Right renal cortex interstitium (tissue), 3 donors: ENCODE measurements at places on chromosomes 4 and X. TPM values are rescaled to one million over a fixed set of nuclear protein-coding genes. Genes with fewer than 3 reads are reported as not detected.

Gene CD40LG
- 0.10 TPM for polyA plus RNA-seq

Gene S100P
- polyA plus RNA-seq: 5.0 TPM

Gene GPRASP1
- polyA plus RNA-seq: 8.8 TPM

Gene TKTL1
- 0.28 TPM for polyA plus RNA-seq

Gene FRYL
- 52.5 TPM for polyA plus RNA-seq

Gene CABS1
- polyA plus RNA-seq: 0.11 TPM

Gene IGFBP7
- polyA plus RNA-seq: 575 TPM

Gene HPGD
- polyA plus RNA-seq: 73.0 TPM

Gene CDS1
- polyA plus RNA-seq: 29.2 TPM

Gene GASK1B
- 34.4 TPM for polyA plus RNA-seq

Gene PPARGC1A
- polyA plus RNA-seq: 29.2 TPM

Gene KDM6A
- 30.6 TPM for polyA plus RNA-seq

DNA sequence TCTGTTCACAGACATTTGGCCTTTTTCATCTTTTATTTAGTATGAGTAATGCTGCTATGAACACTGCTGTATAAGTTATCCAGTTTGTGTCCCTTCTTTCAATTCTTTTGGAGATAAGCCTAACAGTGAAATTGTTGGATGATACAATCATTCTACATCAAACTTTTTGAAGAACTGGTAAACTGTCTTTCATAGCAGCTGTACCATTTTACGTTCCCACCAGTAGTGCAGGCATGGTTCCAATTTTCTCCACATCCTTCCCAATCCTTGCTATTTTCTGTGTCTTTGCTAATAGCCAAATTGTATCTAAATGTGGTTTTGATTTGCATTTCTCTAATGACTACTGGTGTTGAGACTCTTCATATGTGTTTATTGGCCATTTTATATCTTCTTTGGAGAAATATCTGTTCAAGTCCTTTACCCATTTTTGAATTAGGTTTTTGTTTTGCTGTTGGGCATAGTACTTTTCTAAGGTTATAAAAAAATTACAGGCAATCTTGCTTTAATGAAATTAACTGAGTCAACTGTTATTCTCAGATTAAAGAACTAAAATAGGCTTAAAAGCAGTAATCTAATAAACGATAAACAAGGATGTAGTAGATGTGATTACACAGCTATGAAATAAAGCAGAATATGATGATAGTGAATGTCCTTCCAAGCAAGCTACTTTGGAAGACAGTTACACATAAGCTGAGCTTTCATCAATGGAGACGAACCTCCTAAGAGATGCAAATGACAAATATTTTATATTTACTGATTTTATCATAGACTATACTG lies 57.2 kb downstream of the FBXW7 start:
- no peak for DNase-seq

DNA sequence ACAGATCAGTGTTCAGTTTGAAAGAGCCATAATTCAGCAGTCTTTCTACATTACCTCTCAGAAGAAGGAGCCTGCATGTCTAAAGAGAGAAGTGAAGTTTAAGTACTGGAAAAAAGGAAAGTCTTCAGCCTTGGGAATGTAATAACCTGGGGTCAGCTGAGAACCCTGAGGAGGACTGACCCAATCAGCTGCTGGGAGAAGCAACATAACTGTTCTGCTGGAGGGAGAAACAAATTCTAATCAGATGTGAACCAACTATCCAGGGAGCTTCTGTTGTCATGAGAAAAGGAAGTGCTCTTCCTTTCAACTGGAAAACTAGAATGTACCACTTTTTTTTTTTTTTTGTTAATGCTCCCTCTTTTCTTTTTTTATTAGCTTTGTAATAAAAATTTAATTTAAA lies 64.5 kb upstream of the PDE5A start:
- no peak for DNase-seq

GRCh38 chrX:69522052-69522451 lies 17.9 kb downstream of the NALF2 start:
- no peak for DNase-seq

GRCh38 chr4:123578276-123579029 lies 181.9 kb downstream of the SPRY1 start:
- DNase-seq: no peak

- peak; percentile 46 for DNase-seq
These were observed 418.2 kb downstream of the STIM2 start for GRCh38 chr4:27278615-27279375.

GRCh38 chr4:55553441-55554201 lies 6.9 kb upstream of the CLOCK start:
- DNase-seq: no peak

GRCh38 chrX:574251-574650 lies 56.3 kb upstream of the SHOX start:
- no peak for DNase-seq

DNA sequence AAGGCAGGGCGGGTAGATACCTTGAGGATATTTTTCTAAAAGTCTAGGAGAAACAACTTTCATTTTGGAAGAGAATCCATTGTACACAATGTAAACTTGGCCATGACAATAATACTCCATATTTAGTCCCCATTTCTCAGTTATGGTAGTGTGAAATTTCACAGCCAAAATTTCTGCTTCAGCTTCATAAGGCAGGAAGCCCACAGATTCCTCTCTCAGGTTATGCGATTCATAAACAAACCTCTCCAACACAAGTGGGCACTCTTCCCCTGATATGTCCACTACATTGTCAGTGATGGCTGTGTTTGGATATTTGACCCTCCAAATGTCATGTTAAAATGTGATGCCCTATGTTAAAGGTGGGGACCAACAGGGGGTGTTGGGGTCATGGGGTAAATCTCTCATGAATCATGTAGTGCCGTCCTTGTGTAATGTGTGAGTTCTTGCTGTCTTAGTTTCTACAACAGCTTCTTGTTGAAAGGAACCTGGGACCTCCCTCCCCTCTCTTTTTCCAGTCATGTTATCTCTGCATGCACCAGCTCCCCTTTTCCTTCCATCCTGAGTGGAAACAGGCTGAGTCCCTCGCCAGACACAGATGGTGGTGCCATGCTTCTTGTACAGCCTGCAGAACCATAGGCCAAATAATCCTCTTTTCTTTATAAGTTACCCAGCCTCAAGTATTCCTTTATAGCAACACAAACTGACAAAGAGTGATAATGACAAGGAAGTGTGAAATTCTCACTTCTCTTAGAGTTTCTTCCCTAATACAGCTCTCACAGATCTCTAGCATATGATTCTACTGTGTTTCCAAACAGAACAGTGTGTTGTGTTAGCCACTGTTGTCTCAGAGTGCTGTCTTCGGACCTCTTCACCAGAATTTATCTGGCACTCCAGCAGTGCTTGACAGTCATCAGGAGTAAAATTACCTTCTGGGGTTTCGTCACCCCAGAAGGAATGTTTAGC lies 598.4 kb upstream of the GNPDA2 start:
- DNase-seq: no peak

DNA sequence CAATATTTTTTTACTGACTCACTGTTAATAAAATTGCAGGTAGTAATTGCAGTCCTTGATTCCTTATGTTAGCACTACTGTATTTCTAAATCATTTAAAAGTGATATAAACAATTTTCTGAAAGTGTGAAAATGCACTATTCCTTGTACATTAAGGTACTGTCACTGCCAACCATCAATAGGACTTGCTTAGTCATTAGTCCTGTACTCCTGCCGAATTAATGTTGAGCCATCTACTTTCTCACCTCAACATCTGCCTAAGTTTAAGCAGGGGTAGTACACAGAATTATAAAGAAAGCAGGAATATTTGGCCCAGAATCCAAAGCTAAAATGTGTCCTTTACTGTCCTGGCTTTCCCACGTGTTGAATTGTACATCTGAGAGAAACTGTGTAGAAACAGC lies 87.0 kb upstream of the TRPC3 start:
- no peak for DNase-seq

GRCh38 chr4:95410387-95410977 lies 138.3 kb downstream of the UNC5C start:
- DNase-seq: no peak

GRCh38 chr4:123631786-123632692 lies 235.4 kb downstream of the SPRY1 start:
- no peak for DNase-seq

- DNase-seq: no peak
These were observed 18.9 kb upstream of the CPLX1 start for GRCh38 chr4:844752-845232.

GRCh38 chrX:40012868-40013265 lies 84.9 kb downstream of the BCOR start:
- no peak for DNase-seq

DNA sequence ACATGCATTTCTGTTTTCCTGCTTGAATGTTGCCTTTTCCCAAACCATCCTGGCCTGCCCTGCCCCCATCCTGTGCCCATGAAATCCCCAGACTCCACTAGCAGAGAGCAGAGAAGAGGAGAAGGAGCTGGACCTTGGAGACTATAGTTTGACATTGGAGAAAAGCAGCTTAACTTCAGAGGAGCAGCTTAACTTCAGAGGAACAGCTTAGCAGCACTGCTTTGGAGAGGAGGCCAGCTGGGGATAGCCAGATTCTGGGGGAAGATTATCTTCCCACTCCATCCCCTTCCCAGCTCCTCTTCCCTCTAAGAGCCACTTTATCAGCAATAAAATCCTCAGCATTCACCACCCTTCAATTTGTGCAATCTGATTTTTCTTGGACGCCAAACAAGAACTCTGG lies 443.0 kb downstream of the PCDH10 start:
- DNase-seq: no peak

DNA sequence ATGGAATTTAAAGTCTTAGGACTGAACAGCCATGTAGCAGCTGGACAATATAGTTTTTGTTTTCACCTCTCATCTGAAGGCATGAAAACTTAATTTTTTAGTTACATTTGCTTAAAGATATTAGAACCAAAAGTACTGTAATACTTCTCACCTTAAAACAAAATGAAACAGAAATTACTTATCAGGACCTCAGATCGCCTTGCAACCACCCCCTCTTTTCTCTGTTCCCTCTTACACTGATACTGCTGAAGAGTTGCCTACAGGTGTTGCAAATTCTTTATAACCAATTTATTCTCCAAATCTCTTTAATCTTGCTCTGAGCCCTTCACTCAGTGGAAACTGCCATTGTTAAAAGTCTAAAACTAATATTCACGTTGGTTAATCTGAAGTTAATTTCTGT lies 145.0 kb downstream of the SPCS3 start:
- no peak for DNase-seq

DNA sequence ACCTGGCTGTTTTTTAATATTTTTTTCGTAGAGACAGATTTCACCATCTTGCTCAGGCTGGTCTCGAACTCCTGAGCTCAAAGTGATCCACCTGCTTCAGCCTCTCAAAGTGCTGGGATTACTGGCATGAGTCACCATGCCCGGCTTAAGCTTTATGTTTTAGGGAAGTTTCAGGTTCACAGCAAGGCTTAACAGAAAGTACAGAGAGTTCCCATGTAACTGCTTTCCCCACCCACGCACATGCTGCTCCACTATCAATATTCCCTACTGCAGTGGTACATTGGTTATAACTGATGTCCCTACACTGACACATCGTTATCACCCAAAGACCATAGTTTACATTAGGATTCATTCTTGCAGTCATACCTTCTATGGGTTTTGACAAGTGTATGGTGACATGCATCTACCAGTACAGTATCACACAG lies 62.7 kb downstream of the PRPS1 start:
- DNase-seq: no peak

DNA sequence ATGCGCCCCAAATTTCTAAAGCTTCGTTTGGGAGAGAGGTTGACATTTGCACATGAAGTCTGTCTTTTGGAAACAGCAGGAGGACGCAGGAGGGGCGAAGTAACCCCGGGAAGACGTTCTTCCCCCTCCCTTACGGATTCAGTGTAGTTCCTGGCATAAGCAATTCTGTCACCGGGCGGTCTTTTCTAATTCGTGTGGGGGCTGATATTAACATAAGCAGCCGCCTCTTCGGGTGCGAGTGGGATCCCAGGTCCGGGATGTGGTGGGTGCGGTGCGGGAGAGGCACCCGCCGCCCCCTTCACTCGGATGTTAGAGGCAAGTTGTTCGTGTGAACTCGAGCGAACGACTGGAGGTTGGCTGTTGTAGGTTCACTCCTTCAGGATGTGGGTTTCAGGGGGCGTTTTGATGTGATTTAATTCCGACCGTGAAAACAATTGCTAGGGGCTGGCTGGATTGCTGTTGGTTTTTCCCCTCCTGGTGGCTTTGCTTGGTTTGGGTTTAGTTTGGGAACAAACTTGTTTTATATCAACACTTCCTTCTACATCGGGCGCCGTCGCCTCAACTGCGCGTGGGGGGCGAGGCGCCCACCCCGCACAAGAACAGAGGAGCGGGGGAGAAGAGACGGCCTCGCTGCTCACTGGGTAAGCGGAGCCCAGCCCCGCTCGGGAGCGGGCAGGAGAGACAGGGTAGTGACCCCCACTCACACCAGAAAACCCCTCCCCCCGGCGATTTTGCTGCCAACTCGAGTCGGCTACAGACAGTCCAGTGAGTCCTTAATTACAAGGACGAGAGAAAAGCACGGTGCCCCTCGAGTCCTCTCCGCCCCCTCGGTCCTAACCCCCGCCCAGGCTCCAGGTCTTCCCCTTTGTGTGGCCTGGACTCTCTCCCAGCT lies 2.9 kb upstream of the LEF1 start:
- no peak for DNase-seq

DNA sequence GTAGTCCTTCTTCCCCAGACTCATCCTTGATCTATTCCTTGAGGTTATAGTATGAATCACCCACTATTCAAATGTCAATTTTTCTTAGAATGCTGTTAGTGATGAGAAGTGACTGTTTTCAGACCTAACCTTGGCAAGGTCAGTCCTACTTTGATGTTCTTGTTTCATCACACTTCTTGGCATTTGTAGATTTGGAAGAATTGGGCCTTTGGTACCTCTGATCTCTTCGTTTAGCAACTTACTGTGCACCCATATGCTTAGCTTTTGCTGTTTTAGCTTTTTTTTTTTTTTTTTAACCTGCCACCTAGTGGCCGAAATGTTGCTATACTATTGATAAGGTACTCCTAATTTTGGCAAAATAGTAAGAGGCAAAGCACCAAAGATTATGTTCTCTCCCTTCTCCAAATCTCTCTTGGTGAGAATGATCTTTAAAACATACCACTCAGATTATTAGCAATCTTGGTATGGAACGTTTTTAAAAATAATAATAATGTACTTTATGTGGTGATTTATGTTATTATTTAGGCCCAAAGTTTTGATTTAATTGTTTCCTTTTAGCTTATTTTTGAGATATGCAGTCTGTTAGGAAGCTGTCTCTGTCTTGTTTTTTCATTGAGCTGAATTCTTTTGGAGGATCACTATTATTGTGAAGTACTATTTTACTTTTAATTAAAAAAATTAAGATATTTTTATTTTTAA lies 16.6 kb downstream of the DCK start:
- no peak for DNase-seq
